ENCODE measurements at places on chromosomes 1 and 21.

DNA sequence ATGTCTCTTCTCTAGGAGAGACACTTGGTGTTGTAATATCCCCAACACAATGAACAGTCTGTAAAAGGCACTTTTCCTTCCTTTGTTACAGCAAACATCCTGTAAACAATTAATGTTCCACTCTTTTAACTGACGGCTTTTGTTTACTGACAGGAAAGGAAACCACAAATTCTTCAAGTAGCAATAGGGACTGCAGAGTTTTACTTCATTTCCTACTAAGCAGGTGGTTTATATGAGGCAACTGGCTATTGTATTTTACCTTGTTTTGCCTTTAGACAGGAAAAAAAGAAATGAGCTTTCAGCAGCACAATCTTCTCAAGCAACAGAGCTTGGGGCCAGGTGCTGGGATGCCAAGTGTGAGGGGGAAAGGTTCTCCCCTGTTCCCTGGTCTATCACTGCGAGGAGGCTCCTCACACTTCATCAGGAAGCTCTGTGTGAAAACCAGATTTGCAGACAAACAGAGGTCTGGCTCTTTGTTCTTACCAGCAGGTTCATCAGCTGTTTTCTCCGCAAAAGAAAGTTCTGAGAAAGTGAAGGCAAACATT is 51.2 kb downstream of the SIPA1L2 start:
- DNase-seq: no peak

DNA sequence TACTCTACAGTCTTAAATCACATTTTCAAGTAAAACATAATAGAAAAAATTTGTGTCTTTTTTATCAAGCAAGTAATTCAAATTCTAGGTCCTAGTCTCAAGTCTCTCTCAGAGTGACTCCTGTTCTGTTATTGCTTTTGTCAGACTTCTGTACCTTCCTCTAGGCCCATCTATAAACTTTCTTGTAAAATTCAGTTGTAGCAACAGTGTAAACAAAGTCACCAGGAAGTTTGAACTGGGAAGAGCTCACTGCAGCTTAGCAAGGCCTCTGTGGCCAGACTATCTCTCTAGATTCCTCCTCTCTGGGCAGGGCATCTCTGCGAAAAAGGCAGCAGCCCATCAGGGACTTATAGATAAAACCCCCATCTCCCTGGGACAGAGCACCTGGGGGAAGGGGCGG is 13.5 kb upstream of the ZNF678 start:
- DNase-seq: no peak

GRCh38 chr1:153959454-153959853 is 1.0 kb upstream of the CRTC2 start:
- no peak for DNase-seq

DNA sequence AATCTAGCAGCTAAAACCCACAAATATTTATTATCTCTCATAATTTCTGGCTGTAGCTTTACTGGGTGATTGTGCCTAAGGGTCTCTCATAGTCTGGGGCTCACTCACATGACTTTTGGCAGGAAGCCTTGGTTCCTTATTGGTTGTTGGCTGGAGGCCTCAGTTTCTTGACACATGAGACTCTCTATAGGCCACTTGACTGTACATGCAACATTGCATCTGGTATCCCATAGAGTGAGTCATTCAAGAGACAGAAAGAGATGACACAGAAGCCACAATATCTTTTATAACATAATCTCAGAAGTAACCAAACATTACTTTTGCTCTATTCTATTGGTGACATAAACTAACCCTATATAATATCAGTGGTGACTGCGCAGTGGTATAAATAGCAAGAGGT is 128.5 kb upstream of the HNRNPU start:
- DNase-seq: no peak

DNA sequence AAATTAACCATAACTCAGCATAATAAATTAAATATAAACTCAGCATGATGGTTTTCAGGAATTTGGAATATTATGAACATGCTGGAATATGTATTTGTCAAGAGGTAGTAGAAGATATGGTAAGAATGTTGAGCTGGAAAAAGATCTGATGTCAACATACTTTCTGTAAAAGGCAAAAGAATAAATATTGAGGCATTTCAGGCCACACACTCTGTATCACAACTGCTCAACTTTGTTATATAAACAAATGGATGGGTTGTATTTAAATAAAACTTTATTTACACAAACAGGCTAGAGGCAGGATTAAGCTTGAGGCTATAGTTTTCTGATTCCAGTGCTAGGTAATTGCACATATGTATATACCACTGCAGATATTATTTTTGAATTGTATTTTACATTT is 1409.4 kb downstream of the MRPL39 start:
- no peak for DNase-seq

DNA sequence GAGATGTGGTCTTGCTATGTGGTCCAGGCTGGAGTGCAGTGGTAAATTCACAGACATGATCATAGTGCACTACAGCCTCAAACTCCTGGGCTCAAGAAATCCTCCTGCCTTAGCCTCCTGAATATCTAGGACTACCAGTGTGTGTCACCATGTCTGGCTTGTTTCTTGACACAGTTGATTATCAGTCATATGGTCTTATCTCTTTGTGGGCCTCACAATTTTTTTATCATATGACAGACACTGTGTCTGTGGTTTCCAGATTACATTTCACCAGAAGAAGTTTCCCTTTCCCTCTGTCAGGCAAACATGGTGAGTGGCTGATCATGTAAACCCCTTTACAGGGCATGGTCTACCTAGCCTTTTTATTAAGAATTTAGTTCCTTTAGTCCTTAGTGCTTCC is 96.1 kb downstream of the HFM1 start:
- no peak for DNase-seq

GRCh38 chr1:192601143-192601542 is 25.6 kb downstream of the RGS1 start:
- DNase-seq: no peak

- DNase-seq: no peak
Measured at GRCh38 chr21:34970167-34970500, 79.0 kb downstream of the RUNX1 start.

DNA sequence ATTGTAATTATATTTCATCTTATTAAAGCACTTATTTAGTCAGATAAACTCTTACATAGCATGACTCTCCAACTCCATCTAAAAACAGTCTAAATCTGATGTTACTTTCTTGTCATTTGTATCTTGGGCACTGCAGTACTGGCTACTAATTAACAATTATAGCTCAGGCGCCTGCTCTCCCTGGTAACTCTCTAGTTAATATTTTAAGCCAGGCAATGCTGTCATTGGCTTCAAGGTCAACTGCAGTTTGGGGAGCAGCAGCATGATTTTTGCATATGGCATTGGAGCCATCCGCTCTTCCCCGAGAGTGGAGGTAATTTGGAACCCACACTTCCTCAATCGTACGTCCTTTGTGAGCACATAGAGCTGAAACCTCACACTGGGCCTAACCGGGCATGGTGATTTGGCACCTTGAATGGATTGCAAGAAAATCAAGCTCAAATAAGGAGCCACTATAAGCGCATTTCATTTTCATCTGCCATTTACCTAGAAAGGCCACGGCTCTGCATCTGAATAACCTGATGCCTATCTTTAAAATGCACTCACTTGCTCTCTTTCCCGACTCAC is 187.7 kb downstream of the KAZN start:
- DNase-seq: no peak

GRCh38 chr1:95506736-95507414 is 272.9 kb downstream of the RWDD3 start:
- DNase-seq: no peak

Measured in T-helper 1 cell (primary cell).